Pulmonary artery endothelial cell (primary cell): ENCODE measurements at places on chromosomes 4 and X. TPM values are rescaled to one million over a fixed set of nuclear protein-coding genes. Genes with fewer than 3 reads are reported as not detected.

SLC9A7 gene
- total RNA-seq = 35.6 and 40.6 TPM in 2 replicates

NUDT6 gene
- total RNA-seq = 3.6 and 5.1 TPM in 2 replicates

BEX4 gene
- total RNA-seq = 19.1 and 20.6 TPM in 2 replicates

TAF1 gene
- total RNA-seq = 37.2 and 43.0 TPM in 2 replicates

TMEM156 gene
- 0.92 and 2.4 TPM in 2 replicates for total RNA-seq

SMIM31 gene
- total RNA-seq = not detected in 2 replicates

AWAT2 gene
- total RNA-seq = 0.07 and 0.18 TPM in 2 replicates

BEND2 gene
- total RNA-seq = not detected in 2 replicates

VCX gene
- not detected in 2 replicates for total RNA-seq

DCAF8L1 gene
- not detected in 2 replicates for total RNA-seq

ENPEP gene
- total RNA-seq = not detected in 2 replicates

GTPBP6 gene
- total RNA-seq = 49.9 and 64.9 TPM in 2 replicates

CFI gene
- total RNA-seq = 23.9 and 25.1 TPM in 2 replicates
